ENCODE measurements at places on chromosomes 6 and 20.

DNA sequence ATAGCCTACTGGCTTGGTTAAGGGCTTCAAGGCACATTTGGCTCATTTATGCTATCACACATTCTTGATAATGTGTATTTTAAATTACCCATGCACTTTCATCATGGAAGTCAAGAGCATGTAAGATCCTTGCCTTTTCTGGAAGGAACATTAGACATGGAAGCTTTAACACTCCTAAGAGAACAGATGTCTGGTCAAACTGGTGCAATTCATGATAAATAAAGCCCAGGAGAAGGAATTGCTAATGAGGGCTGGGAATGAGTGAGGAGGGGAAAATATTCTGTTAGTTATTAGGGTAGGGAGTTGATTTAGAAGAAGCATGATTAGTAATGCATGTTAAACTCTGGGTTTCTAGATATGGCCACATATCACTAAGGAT lies 688.6 kb upstream of the CITED2 start:
- DNase-seq, result no peak

GRCh38 chr20:13402986-13403385 lies 181.9 kb downstream of the ISM1 start:
- DNase-seq, result no peak

- DNase-seq, result no peak
Measured at GRCh38 chr6:131911951-131912350, 39.2 kb downstream of the CCN2 start.

GRCh38 chr20:50108556-50109235 lies 4.3 kb downstream of the UBE2V1 start:
- no peak for DNase-seq

DNA sequence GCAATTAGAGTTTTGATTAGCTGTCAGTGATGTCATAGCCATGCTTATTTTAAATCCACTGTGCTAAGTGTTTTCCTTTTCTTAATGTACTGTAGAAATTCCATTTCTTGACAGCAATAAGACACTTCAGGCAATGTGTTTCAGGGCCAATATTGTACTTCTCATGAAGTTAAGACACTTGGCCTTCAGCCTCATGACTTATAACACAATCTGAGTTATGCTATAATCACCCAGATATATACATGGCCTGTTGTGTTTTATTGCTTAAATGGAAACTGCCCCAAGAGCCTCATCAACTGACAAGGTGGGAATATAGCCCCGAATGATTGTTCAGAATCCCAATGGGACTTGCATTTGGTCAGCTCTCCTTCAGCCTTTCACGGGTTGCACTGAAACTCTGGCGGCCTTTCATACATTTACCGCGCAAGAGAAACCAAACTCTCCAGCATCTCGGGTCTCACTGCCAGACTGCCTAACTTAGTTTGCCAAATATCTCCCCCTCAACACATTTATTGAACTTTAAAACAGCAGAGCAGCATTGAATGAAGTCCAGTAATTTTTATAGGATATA lies 44.2 kb upstream of the TBX18 start:
- no peak for DNase-seq

GRCh38 chr20:6169251-6169650 lies 46.4 kb upstream of the FERMT1 start:
- no peak for DNase-seq

GRCh38 chr20:39376788-39377187 lies 414.6 kb downstream of the DHX35 start:
- no peak for DNase-seq

DNA sequence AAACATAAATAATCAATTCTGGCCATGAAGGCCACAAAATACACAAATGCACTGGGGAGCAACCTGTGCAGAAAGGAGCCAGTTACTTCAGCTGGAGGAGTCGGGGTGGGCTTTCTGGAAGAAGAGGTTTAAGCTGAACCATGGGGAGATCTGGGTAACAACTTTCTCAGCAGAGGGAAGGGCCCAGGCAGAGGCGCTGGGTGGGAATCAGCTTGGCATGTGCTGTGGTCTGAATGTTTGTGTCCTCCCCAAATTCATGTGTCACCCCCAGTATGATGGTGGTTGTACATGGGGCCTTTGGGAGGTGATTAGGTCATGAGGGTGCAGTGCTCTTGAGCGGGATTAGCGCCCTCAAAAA lies 107.9 kb downstream of the SYCP2 start:
- no peak for DNase-seq

- DNase-seq, result peak; percentile 16
Measured at GRCh38 chr20:44646023-44646640, 5.4 kb downstream of the ADA start.

GRCh38 chr6:158825951-158826306 lies 6.8 kb upstream of the EZR start:
- DNase-seq, result no peak

DNA sequence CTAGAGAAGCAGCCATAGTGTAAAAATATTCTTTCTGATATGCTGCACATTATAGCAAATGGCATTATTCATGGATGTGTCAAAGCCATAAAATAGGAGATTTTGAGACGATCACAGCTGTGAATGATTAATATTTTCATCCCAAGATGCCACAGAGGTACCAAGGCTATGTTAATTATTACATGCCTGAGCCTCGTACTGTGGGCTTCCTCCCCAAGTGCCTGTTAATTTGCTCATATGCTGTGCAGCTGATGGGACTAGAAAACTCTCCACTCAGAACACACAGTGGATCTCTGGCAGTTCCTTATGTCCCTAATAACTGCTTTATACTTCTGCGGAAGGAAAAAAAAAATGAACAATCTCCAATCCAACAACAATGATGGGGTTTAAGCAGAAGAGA lies 184.9 kb upstream of the TSHZ2 start:
- no peak for DNase-seq

DNA sequence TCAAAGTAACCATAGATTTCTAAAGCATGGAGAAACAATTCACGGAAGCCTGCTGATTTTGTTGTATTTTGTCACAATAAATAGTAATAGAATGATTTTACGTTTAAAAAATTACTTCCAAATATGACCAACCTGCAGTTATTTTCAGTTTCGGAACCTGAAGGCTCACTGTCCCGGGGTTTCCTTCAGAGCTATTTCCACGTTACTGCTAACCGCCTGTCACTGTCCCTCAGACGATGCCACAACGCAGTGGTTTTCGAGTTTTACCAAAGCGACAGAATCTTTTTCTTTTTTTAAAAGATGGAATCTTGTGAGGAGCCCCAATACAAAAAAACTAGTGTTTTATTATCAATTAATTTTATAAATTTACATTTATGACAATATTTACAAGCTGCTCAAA lies 40.5 kb downstream of the PSMG4 start:
- DNase-seq, result no peak

GRCh38 chr6:29938746-29939508 lies 3.4 kb upstream of the HLA-A start:
- DNase-seq, result no peak

DNA sequence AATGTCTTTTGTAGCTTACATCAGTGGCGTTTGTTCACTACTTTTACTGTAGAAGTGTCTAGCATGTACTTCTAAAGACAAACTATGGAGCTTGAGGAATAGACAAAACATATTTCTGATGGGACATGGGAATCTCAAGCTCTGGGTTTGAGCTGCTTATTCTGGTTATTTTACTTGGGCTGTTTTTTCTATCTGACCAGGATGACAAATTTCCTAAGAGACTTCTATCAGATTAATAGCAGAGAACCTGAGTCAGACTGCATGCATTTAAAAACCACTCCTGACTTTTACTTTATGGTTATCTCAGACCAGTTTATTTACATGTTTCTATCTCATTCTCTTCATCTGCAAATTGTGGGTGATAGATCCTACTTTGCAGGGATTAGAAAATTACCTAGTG lies 1282.3 kb upstream of the GJE1 start:
- no peak for DNase-seq

DNA sequence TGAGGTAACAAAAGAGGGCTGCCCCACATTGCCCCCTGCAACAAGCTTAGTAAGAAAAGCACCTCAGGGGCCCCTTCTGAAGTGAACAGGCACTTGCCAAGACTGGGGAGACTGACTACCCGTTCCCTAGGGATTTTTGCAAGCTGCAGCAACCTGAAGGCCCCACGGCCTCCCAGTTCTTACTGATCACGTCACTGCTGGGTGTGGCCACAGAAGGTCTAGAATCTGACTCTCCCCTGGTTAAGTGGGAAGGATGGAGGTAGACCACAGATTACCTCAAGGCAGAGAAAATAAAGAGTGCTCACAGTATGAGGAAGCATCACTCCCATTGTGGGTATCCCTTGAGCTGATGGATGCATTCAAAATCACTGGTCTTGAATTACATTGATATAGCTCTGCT lies 201.5 kb upstream of the KCNQ5 start:
- no peak for DNase-seq

DNA sequence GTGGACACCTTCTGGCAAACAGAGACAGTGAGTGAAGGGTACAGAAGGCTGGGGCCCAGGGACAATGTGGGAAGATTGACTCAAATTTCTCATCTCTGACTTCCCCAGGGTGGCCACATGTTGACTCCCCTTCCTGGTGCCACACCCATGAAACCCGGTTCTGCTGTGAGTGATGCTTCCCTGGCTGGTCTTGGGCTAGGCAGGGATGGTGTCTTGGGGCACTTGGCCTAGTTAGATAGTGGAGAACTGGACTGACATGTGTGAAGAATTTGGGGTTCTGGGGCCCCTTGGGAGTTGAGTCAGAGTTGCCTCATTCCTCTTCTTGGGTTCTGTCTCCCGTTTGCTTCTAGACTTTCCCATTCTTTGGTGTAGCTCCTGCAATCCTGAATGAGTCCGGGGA lies 34.2 kb downstream of the GSS start:
- DNase-seq, result no peak

GRCh38 chr6:140140891-140141290 lies 766.4 kb upstream of the CITED2 start:
- no peak for DNase-seq

DNA sequence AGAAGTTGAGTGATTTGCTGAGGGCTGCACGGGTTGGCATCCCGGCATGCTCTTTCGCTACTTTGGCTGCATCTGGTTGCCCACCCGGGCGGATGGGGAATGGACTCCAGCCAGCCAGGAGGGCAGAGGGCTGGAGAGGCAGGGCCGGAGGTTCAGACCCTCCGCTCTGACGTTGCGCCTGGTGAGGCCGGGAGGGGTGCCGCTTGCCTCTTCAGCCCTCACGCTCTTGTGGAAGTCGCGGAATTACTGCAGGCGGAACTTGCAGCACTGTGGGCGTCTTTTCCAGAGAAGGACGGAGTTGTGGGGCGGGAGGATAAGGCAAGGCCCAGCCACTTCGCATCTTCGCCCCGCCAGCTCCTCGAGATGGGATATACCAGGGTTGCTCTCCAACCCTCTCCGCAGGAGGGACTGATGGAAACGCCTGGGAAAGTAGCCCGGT lies 656 bp downstream of the RTEL1 start:
- DNase-seq, result no peak

DNA sequence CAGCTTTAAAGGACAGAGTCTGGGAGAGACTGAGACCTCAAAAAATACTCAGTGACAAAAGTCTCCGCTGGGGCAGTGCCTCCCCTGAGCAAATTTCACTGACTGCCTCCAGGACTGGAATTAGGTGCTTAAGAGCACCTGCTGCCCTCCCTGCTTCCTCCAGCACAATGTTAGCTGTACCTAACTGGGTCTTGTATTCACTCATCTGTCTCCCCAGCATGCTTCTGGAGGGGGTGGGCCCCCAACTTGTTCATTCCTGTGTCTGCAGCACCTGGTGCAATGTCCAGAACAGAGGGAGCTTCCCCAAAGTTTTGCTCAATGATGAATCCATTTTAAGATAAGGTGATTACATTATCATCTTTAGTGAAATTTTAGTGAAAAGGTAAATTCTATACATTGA lies 650.7 kb downstream of the KIF16B start:
- no peak for DNase-seq

DNA sequence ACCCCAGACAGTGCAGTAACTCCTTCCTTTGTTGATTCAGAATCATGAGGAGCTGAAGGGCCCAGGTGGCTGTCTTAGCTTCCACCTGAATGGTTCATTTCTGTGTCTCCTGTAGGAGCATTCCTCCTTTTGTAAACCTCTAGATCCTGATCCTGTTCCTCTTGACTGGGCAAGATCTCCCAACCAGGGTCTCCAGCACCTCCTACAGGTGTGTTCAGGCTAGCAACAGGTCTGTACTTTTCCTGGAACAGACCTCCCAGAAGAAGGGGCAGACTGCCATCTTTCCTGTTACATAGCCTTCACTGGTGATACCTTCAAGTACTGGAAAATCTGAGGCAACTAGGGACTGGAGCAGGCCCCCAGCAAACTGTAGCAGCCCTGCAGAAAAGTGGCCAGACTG lies 35.2 kb downstream of the HLA-B start:
- no peak for DNase-seq

DNA sequence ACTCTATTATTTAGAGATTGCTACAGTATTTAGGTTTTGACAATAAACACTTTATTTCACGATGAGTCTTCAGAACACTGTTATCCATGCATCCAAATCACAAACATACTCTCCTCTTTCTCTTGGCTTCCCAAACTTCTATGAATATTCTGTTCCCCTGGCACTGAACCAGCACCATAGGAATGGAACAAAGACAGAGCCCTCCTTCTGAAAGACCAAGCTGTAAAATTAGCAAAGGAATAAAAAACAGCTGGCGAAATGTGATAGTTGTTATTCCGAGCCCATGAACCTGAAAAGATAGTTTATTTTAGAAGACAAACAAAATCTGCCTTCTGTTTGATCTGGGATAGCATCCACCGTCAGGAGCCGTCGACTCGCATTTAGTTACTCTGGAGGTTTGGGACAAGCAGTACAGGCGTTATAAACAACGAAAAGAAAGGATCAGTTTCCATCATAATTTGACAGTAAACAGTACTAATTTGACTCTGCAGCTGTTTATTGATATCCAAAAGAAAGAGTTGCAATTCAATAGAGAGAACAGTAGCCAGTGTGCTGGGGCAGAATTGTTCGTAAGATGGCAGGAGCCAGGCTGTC lies 161.4 kb downstream of the CLIC5 start:
- no peak for DNase-seq

GRCh38 chr6:37032239-37032638 lies 26.8 kb downstream of the FGD2 start:
- no peak for DNase-seq

GRCh38 chr6:163132050-163132750 lies 282.3 kb upstream of the QKI start:
- no peak for DNase-seq

DNA sequence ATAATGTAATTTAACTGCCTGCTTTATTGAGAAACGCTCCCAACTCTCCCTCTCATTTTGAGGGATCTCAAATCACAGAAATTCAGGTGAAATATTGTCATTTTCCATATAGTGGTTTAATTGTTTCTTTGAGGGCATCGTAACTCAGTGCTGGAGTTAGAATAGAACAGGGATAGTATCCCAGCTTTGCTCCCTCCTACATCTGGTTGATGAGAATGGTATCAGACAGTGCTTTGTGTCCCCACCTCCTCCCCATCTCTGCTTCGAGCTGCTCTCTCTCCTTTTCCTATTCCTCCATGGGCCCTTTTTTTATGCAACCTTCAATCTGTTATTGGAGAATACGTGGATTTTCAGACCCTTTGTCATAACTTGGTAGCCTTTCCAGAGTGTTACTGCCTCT lies 41.2 kb upstream of the REV3L start:
- DNase-seq, result no peak

DNA sequence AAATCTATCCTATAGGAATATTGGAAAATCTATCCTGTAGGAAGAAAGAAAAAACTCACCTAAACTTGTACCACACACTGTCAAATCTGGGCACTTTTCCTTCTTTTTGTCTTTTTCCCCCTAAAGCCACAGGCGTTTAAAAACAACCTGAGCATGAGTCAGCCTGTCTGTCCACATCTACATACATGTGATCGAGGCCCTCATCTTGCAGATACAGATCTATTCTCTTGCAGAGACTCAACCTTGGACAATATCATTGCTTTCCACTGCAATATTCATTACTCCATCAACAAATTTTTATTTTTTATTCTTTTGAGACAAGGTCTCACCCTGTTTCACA lies 95.9 kb upstream of the IYD start:
- no peak for DNase-seq

- no peak for DNase-seq
Measured at GRCh38 chr6:26141378-26141904, 54.2 kb downstream of the HFE start.
